ENCODE measurements at places on chromosomes 3 and 15.

GRCh38 chr15:74403588-74403919 lies 30.2 kb downstream of the SEMA7A start:
- DNase-seq = no peak

- no peak for DNase-seq
Observed at GRCh38 chr3:23166845-23167244, 36.3 kb upstream of the UBE2E2 start.

- DNase-seq = no peak
Observed at GRCh38 chr3:174441588-174442301, 417.4 kb upstream of the NAALADL2 start.

DNA sequence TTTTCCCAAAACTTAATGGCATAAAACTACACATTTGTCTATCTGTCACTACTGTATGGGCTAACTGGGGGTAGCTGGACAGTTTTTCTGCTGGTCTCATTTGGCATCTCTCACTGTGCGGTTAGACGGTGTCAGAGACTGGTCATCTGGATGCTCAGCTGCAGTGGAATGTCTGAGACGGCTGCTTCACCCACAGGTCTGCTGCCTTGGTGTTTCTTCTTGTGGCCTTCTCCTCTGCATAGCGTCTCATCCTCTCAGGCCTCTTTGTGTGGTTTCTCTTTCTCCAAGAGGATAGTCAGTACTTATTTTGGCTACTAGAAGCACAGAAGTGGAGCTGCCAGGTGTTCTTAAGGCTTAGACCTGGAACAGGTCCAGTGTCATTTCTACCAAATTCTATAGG lies 35.9 kb upstream of the GOLGA6L9 start:
- no peak for DNase-seq

- DNase-seq = no peak
Observed at GRCh38 chr15:70271422-70272088, 173.8 kb upstream of the TLE3 start.

GRCh38 chr3:164375995-164376394 lies 702.3 kb downstream of the SI start:
- DNase-seq = no peak

DNA sequence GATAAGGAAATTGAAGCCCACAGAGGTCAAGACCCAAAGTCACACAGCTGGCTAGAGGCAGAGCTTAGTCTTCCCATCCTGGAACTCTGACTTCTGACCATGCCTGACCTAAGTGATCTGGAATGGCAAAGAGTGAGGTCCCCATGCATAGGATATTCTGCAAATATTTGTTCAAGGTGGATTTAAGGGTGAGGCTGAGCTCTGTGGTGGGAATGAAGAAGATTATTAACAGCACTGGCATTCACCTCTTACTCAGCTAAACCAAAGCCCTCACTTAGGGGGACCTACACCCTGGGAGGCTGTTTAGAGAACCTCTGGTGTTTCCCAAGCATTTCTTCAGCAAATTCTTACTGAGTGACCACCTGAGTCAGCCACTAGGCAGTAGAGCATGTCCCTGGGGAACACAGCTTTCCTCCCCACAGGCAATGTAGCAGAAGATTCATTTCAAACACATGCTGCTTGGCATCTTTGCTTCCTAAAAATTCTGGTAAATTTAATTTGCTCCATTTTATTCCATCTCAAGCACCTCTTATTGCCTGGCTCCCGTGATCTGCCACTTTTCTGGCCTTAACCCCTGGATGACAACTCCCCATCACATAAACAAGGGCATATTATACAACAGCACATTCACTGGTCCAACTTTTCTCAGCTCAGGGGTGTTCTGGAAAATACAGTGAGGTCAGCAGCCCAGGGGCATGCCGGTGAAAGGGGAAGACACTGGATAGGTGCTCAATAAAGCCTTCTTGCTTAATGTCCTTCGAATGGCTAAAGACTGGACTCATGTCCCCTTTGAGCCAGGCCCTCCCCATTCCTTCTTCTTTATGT lies 176.0 kb downstream of the ABHD5 start:
- no peak for DNase-seq

DNA sequence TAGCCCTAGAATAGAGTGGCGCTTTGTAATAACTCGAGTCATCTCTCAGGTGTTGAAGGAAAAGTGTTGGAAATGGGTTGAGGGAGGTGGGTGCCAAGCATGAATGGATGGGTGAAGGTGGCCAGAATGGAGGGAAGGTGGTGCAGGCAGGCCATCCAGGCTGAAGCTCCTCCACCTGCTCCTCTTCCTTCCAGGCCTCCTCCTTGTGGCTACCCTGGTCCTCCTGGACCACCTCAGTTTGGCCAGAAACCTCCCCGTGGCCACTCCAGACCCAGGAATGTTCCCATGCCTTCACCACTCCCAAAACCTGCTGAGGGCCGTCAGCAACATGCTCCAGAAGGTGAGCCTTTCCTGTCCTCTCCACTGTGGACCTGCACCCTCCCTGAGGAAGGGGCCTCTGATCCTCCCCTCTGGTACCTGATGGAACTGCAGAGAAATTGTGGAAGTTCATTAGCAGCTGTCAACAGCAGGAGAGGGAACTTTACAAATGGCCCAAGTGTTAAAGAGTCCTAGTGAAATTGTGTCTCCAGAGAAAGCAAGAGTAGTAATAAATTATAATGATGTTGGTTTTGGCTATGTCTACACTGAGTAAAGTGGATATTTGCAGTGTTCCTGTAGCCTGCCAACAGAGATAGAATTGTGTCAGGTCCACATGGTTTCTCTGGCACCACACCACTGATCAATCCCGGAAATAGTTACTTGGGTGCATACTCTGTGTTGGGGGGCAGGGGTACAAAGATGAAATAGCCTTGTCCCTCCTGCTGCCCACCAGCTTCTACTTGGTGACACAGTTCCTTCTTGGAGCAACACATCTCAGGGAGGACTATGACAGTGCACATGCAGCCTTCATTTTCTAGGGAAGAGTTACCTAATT lies 1.6 kb downstream of the IL12A start:
- DNase-seq = no peak

DNA sequence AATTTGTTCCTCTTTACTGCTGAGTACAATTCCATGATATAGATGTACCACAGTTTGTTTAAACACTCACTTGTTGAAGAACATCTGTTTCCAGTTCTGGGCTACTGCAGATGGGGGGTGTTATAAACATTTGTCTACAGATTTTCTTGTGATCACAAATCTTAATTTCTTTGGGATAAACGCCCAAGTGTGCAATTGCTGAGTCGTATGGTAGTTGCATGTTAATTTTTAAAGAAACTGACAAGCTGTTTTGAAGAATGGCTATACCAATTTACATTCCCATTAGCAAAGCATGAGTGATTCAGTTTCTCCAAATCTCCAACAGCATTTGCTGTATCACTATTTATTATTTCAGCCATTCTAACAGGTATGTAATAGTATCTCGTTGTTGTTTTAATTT lies 242.0 kb upstream of the MRPL3 start:
- DNase-seq = no peak

DNA sequence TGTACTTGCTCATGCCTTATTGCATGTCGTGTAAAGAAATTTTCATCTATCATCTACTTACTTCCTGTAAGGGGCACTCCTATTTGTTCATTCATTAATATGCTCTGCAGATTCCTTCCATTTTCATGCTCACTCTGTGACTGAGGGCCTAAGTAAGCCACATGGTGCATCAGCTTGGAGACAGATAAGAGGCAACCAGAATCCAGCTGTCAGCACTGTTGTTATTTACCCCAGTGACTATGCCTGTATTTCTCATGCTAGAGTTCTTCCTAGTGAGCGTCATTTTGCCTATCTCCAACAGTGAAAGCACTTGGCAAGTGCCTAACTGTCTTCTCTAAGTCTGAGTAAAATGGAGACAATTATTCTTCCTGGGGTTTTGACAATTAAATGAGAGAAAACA lies 124.8 kb upstream of the ABI3BP start:
- DNase-seq = no peak

DNA sequence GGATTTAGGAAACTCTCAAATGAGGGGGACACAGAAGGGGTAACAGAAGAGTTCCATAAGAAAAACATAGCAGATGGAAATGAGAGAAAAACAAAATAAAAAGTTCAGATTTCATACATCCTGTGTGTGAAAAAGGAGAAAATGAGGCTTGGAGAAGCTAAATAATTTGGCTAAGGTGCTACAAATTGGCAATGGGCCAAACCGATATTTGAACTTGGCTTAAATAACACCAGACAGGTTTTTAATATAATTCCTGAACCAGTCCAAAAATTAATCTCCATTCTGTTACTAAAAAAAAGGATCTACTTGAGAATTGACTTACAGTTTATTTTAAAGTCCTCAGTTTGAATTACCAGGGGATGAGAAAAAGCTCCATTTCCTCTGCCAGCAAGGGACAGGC lies 342.9 kb upstream of the DPH6 start:
- no peak for DNase-seq

All from activated CD4-positive, alpha-beta T cell treated with anti-CD3 and anti-CD28 coated beads, Interleukin-2, amount 50 U/mL, for 24 hours (primary cell).